ENCODE measurements at places on chromosomes 1 and 21. TPM values are rescaled to one million over a fixed set of nuclear protein-coding genes. Genes with fewer than 3 reads are reported as not detected.

The SLC22A15 gene
- total RNA-seq: 5.0 TPM

The PLEKHN1 gene
- 11.9 TPM for total RNA-seq

The FCRL6 gene
- total RNA-seq: not detected

The ACOT11 gene
- 10.4 TPM for total RNA-seq

The CR1 gene
- not detected for total RNA-seq

The WDR64 gene
- not detected for total RNA-seq

The SYTL1 gene
- total RNA-seq: 16.5 TPM

The LCE1D gene
- not detected for total RNA-seq

The SMPDL3B gene
- 9.7 TPM for total RNA-seq

The WNT9A gene
- 0.37 TPM for total RNA-seq

The TMPRSS3 gene
- 10.3 TPM for total RNA-seq

DNA sequence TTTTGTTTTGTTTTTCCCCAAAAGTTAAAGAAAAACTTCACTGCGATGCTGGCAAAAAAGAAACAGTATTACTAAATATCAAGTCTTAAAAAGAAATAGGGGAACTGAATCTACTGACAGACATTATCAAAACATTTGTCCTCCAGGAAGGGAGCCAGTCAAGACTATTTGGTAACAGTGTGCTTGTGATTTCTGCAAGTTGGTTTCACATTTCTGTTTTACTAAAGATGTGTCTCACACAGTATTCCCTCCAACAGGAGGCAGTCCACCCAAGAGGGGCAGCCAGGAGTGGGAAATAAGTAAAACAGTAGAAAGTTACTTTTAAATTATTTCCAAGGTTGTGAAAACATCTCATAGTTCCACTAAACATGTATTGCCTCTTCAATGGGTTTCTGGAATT, 74.4 kb upstream of the SDC3 start:
- DNase-seq: no peak

- no peak for DNase-seq
Measured at GRCh38 chr1:196858811-196859210, 29.0 kb upstream of the CFHR4 start.

GRCh38 chr1:169943963-169944526, 50.3 kb upstream of the SCYL3 start:
- no peak for DNase-seq

- no peak for DNase-seq
Measured at GRCh38 chr1:7613851-7614205, 157.3 kb upstream of the VAMP3 start.

DNA sequence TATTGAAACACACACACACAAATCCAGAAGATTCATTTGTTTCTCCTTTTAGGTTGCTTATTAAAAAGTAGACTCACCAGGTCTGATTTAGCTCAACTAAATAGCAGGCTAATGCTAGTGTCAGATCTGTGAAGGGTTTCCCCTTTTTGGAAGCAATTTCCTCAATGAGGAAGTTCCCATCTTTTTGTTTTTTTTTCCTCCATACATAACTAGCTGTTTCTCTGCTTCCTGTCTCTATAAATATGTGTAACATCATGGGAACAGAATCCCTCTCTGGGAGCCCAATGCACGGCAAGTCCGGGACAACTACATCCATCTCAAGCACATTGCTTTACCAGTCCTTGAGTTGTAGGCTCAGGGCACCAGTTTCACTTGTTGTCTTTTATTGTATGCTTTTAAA, 1421.1 kb downstream of the PLA2G4A start:
- DNase-seq: no peak

DNA sequence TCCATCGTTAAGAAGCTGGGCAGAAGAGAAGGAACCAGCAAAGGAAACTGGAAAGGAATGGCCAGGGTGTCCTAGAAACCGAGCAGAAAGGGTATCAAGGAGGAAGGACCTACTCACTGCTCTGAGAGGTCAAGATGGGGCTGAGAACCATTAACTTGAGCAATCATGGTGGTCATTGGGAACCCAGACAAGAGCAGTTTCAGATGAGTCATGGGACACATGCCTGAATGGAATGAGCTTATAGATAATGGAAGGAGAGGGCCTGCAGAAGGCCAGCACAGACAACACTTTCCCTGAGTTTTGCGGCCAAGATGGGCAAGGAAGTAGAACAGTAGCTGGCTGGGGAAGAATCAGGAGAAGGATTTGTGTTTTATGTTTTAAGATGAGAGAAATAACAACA, 383.2 kb downstream of the KIF26B start:
- no peak for DNase-seq

DNA sequence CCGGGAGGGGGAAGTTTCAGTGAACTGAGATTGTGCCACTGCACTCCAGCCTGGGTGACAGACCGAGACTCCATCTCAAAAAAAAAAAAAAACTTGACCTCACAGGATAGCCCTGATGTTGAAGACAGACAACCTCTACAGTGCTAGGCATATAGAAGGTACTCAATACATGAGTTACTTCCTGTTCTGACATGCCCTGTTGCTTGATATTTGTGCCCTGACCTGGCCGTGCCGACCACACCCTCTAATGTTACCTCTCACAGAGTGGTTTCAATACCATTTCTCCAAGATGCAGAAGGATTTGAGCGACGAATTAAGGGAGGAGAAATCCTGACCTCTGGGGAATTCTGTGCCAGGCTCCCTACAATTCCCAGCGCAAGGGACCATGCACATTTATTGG, 5.2 kb downstream of the PTAFR start:
- DNase-seq: no peak

DNA sequence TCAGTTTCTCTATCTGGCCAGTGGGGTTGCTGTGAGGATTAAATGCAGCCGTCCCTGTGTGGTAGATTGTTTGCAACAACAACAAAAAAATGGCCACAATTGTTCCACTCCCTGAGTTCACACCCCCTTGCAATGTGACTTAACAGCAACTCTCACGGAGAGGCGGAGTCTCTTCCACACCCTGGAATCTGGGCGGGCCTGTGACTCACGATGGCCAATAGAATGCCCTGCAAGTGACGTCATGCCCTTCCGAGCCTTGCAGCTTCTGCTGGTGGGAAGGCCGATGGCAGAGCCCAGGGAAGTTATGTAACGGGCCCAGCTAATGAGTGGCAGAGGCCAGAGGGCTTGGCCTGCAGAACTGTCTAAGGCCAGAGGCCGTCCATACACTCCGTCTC, 87.9 kb downstream of the RIPK4 start:
- DNase-seq: peak; percentile 94

DNA sequence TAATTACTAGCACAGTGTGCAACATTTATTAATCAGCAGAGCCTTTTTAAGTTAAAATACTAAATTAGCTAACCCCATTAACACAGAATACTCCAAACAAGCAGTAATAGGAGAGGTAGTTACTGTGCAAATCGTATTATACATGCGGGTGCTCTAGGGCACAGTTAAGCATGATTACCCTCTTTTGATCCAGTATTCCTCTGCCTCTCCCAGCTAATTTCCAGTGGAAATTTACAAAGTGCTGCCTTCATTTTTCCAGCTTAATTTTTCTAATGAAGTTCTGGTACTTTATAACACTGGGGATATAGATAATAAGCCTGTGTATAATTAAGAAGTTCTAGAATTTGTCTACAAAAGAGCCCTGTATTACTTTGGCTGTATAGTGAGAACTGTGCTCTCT, 159.9 kb downstream of the SPATA17 start:
- no peak for DNase-seq

- no peak for DNase-seq
Measured at GRCh38 chr1:161801955-161802354, 35.8 kb downstream of the ATF6 start.

DNA sequence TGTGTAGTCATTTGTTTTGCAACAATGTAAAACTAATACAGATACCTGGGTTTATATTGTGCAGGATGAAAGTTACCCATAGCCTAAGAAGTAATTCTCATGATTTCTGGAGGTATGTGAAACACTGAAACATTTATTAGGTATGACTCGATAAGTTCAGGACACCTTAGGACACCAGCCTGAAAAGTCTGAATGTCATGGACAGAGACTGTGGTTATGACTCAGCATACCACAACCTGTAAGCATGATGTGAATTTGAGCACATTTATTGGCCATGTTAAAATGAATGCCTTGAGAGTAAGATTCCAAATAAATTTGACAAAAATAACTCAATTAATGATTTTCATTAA, 1471.7 kb upstream of the B3GALT2 start:
- DNase-seq: peak; percentile 16

- no peak for DNase-seq
Measured at GRCh38 chr1:42679364-42679983, 2.7 kb upstream of the YBX1 start.

DNA sequence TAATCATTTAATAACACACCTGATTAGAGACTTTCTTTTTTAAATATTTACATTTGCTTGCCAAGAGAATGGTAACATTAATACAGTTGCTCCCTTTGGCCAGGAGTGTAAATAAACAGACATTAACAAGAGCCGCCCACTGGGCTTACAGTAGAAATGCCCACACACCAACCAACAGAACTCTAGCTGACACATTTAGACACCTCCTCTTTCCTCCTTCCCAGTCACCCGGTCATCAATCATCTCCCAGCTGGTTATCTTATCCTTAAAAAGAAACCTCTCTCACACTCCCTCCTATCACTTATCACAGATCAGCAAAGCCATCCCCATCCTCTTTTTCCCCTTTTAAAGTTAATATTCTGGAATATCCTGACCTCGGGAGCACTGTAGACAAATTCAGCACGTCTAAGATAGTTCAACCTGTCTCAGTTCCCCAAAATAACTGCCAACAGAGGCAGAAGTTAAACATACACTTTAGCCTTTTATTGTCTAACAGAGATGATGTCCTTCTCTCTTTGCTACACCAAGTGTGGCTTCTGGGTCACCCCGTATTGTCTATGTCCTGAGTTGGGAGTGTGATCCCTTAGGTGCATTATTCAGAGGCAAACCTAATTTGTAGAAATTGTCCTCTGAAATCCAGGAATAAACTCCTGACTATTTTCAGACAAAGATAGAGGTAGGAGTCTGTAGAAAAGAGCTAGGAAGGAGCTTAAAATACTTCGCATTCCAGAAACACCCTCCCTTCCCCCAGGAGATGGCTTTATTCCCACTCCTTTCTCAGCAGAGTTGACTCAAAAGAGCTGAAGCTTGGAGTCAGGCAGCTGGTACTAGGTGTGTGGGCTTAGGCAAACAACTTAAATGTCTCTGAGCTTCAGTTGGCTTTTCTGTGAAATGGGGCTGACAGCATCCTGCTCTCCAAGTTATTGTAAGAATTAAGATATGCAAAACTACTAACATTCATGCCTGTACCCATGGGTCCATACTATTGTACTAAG, 8.8 kb downstream of the MYCL start:
- DNase-seq: peak; percentile 24

DNA sequence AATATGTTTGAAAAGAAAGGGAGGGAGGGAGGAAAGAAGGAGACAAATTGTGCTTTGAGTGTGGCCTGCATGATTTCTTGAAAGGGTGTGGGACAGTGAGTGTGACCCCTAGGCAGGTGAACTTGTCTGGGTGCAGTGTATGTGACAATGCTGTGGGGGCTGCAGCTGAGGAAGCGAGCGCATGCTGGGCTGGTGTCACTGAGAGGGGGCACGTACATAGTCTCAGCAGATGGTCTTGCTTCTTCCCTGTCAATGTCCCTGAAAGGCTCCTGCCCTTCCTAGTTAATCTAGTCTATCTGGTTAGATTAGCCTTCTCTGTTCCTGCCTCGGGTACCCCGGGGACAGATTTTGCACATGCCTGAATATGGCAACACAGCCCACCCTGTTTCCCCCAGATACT, 9.8 kb downstream of the FAAH start:
- DNase-seq: no peak

DNA sequence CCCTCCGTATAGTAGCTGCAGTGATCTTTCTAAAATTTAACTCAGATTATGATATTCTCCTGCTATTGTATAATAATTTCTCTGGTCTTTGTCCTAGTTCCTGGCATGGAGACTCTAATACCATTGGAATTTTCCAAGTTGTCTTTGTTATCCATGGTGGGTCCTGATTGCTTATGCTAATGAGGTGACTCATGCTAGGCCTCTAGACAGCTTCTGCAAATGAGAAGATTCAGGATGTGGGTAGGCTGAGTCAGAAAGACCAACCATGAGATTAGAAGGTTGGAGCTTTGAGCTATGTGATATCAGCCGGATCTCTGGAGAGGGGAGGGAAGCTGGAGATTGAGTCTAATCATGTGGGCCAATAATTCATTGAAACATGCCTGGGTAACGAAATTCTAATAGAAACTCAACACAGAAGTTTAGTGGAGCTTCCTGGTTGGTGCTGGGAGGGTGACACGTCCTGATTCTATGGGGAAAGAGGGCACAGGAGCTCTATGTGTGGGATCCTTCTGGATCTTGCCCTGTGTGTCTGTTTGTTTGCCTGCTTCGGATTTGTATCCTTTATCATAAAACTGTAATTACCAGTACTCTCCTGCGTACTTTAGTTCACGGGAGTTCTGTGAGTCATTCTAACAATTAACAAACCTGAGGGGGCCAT, 73.2 kb upstream of the CNIH3 start:
- DNase-seq: peak; percentile 45

DNA sequence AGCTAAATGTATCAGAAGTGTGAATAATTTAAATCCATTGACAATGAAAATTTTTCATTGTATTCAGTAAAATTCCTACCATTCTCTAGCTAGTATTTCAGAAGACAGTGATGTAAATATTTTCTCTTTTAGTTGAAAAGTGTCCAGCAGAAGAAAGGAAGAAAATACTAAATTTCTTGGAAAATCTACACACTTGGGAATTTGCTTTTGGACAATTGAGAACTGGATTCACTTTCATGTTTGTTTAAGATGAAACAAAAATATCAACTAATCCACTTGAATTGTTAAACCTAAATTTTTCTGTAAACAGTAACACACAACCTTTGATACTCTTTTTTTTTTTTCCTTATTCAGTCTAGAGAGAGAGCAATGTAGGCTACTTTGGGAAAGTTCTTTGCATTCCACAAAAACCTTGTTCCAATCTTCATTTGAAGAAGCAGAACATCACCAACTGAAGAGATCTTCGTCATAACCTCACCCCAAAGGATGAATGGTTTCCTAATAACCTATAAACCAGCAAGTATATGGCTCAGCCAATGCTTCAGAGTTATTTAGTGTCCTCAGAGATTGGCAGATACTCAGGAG, 155.1 kb upstream of the GORAB start:
- no peak for DNase-seq

All from Calu3 (cell line).